ENCODE measurements at places on chromosomes 4 and X.

DNA sequence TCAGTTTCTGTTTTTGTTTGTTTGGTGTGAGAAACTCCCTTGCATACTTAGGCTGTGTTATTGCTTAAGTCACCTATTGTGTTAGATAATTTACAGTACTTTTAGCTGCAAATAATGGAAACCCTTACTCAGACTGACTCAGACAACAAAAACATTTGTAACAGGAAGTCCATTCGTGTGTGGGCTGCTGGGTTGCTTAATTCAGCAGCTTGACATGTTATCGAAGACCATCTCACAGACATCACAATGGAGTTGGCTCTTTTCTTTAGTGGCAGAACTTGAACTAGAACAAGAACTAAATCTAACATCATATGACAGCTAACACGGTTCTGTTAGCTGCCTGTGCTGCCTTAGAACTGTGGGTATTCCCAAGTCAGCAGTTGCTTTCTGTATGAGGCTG, 9.9 kb upstream of the GABRE start:
- no peak for DNase-seq

- DNase-seq, result no peak
These were observed 33.8 kb upstream of the FGFBP2 start for GRCh38 chr4:15996773-15997172.

- DNase-seq, result no peak
These were observed 67.2 kb upstream of the BRWD3 start for GRCh38 chrX:80876877-80877276.

GRCh38 chr4:153553819-153554170, 87.6 kb downstream of the TMEM131L start:
- DNase-seq, result no peak

- DNase-seq, result no peak
These were observed 112.0 kb upstream of the TTC29 start for GRCh38 chr4:147057611-147058190.

DNA sequence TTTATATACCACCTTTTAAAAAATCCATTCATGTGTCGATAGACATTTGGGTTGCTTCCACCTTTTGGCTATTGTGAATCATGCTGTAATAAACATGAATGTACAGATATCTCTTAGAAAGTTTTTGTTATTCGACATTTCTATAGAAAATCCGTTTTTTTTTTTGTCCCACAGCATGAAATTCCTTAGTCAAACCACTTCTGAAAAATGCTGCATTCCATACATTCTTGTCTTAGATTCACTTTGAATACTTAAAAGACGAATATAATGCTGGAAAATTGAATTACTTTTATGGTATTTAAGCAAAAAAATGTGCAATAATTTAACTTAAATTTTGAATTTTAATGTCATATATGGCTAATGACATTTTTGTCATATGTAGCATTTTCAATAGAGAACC, 1345.5 kb downstream of the TECRL start:
- no peak for DNase-seq

- DNase-seq, result no peak
These were observed 13.8 kb downstream of the ACSL4 start for GRCh38 chrX:109719264-109719663.

GRCh38 chr4:103199009-103199408, 866 bp upstream of the CENPE start:
- DNase-seq, result peak; percentile 42

- DNase-seq, result no peak
These were observed 60.2 kb downstream of the MTMR1 start for GRCh38 chrX:150753357-150753756.

DNA sequence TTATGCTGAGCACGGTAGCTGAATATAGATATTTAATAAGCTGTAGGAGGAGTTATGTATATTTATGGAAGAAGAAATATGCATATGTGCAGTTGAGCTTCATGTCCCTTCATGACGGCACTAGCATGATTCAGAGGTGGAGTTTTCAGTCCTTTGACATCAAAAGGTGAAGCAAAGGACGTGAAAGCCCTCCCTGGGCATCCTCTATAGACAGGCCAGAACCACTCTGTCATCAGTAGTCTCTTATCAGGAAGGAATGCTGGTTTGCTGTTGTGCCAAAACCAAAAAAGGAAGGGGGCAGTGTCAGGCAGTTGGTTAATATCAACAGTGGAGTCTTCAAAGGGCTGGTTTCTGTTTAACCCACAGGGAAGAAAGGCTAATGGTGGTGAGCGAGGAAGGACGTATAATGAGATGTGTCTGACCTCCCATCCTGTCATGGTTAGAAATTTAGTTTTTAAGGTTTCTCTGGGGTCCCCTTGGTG, 23.5 kb upstream of the IL2 start:
- DNase-seq, result no peak

- DNase-seq, result peak; percentile 66
These were observed 71.5 kb downstream of the ACOX3 start for GRCh38 chr4:8368998-8369397.

DNA sequence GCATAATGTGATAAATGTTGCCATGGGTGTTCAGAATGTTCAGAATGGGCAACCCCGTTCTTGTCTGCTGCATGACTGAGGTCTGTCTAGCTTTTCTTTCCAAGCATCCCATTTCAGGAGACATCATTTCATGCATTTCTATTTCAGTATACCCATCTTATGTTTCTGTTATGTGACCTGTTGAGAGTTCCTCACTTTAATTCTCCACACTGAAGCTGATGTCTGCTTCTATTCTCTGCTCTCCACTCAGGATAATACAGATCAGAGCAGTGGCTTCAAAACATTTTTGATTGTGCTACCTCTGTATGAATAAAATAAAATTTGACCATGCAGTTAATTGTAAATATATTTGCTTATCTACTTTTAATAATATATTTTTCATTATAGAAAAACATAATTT, 398.6 kb downstream of the ARHGAP24 start:
- DNase-seq, result no peak

GRCh38 chr4:19130866-19131265, 1109.3 kb upstream of the LCORL start:
- no peak for DNase-seq

DNA sequence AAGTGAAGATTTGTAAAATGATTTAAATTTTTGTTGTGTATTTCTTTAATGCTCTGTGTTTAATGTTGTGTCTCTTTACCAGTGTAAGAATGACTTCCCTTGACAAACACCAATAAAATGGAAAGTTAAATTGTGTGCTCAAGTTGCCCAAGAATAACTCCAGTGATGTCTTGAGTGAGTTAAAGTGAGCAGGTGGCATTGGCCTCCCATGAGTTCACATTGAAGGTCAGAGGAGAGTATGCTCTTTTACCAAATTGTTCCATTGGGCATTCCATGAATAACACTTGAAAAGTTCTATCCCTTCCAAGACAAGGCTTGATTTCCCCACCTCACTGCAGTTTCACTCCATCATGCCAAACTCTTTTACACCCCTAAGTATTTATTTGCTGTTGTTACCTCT, 4.5 kb downstream of the ANXA5 start:
- DNase-seq, result no peak
